Stimulated activated CD8-positive, alpha-beta memory T cell treated with anti-CD3 and anti-CD28 coated beads, Interleukin-2, amount 100 ng/mL, for 1 hour (primary cell): ENCODE measurements at places on chromosomes 7 and 10.

DNA sequence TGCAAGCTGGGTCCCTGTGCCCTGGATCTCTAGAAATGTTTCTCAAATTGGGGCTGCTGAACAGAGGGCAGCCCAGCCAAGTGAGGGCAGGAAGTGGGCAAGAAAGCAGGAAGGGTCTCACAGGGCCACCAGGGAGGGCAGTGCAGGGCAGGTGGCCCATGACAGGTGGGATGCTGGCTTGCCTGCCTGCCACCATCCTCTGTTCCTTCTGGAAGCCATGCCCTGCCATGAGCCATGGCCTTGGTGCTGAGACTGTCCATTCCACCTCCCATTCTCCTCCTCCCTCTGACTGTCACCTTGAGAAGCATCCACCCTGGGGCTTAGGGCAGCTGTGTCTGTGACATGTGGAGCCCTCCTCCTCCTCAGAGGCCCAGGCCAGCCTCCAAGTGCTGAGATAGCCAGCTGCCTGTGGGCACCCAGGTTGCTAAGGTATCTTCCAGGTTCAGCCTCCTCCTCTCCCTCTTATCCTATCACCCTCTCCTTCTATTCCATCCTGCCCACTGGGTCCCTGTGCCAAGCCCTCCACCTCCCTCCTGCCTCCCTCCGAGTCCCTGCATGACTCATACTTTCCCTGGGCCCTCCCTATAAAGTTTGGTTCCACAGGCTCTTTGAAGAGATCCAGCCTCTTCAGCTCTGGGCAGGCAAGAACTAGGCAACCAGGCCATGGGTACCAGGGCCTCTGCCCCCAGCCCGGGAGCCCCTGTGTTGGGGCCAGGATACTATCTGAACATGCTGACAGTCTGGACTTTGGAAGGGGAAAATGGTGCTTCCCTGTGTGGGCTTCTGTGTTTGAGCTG, 1.3 kb downstream of the VSIR start:
- DNase-seq: no peak

DNA sequence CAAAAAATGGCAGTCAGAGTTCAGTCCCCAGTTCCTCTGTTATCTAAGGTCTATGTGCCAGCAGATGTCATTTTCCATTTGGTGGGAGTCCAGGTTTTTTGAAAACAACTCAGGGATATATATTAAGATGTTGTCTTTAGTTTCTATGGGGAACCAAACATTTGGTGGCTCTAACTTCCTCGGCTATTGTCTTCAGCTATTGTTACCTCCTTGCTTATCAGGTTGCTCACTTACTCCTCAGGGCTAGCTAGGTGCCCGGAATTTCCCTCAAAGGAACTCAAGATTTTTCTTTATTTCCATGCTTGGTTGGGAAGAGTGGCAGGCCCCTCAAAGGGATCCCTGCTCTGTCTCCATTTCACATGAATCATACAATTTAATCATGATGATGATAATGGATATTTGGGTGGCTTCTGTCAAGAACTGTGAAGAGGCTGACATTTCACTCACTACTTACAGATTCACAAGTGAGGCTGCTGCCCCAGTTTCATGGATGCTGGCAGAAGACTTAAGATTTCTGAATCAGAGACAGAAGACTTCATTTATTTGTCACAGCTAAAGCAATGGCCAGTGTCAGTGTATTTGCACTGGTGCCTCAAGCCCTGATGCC, 182.8 kb downstream of the PKD1L1 start:
- DNase-seq: no peak

GRCh38 chr7:17242504-17242903, 55.9 kb upstream of the AHR start:
- no peak for DNase-seq

GRCh38 chr10:79391231-79392019, 44.2 kb downstream of the PPIF start:
- no peak for DNase-seq

DNA sequence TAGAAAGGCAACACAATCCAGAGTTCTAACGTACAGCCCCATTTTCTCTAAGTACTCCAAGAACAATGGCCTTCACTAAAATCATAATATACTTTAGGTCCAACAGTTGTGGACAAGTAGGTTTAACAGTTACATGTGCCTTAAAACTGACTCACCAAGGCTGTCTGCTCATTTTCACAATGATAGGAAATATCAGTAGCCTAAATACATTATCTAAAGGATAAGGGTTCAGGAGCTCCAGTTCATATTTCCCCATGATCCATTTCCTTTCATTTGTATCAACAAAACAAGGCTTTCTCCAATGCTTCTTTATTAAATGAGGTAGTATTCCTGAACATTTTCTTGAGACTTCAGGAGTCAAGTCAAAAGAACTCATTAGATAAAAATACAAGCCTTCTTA, 164.0 kb downstream of the SLC25A13 start:
- DNase-seq: no peak

GRCh38 chr7:503575-504111, 16.0 kb downstream of the PDGFA start:
- no peak for DNase-seq

- no peak for DNase-seq
Measured at GRCh38 chr7:155815332-155816191, 3.3 kb upstream of the SHH start.

GRCh38 chr10:118401708-118402193, 59.6 kb upstream of the FAM204A start:
- DNase-seq: no peak

DNA sequence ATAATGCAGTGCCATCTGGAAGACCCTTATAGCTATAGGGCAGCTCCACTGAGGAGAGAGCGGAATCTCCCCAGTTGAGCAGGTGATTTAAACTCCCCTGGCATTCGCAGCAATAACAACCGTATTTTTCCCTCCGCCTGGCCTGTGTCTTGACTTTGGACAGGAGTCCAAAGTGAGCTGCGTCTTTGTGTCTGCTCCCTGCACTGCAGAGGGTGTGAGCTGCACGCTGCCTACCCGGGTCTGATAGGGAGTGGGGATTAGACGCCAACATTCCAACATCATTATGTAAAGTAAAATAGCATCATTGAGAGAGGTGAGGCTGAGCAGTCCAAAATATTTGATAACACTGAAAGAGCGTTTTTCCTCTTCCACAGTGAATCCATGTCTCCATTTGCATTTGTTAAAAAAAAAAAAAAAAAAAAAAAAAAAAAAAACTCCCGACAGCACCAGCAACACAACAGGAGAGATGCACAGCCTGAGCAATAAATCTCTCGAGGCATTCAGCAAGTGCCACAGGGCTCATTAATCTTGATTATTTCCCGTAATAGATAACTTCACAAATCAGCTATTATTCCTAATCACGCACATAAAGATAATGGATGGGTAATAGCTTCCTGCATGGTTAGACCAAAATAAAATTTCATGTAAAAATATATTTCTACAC, 68.6 kb downstream of the CELF2 start:
- DNase-seq: no peak

DNA sequence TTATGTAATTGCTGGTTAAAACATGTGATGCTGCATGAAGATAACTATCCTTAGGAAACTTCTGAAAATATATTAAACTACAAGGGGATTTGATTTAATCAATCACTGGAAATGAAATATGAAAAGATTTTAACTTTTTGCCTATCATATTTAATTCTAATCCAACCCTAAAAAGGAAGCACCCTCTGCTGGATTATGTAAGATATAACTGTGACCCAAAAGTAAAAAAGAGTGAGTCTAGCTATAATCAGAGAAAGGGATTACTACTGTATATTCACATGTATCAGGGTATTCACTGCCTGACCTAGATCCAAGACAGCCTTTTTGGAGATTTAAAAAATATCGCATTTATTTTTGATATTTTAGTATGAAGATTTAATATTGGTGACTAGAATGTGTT, 295.5 kb downstream of the MDFIC start:
- DNase-seq: no peak

DNA sequence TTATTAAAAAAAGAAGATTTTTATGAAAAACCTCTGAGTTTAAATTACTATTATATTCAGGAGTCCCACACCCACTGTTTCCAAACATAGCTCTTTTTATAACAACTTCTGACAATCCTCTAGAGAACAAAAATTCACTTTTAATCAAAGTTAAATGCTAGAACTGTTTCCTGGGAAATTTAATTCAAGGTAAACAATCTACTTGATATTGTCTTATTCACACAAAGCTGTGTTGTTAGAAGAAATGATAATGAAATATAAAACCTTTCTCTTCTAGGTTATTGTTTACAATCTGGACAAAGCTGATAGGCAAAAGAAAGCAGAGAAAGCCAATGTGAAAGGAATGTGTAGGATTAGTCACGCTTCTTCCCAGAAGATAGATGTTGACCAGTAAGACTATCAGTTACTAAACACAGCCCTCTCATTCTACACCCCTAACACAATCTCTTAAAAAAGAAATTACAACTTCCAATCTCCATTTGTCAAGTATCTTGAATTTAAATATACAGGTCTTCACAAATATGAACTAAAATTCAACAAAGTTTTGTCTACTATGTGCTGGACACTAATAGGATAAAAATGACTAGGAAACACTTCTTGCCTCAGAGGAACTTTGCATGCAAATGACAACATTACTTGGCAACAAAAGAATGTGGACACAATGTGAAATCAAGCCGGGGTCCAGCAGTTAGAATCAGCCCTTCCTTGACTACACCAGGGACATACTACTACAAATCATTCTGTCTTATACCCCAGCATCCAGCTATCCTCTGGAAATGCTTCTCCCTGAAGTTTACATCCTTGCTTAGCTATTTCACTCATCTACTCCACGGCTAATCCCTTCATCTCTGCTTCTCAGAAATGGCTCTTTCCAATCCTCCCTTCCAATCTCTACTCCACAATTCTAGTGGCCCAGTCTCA, 123.7 kb downstream of the IMMP2L start:
- DNase-seq: no peak

- DNase-seq: no peak
Measured at GRCh38 chr10:8350250-8350967, 295.9 kb downstream of the GATA3 start.

- DNase-seq: no peak
Measured at GRCh38 chr7:98602755-98603398, 14.2 kb upstream of the NPTX2 start.

DNA sequence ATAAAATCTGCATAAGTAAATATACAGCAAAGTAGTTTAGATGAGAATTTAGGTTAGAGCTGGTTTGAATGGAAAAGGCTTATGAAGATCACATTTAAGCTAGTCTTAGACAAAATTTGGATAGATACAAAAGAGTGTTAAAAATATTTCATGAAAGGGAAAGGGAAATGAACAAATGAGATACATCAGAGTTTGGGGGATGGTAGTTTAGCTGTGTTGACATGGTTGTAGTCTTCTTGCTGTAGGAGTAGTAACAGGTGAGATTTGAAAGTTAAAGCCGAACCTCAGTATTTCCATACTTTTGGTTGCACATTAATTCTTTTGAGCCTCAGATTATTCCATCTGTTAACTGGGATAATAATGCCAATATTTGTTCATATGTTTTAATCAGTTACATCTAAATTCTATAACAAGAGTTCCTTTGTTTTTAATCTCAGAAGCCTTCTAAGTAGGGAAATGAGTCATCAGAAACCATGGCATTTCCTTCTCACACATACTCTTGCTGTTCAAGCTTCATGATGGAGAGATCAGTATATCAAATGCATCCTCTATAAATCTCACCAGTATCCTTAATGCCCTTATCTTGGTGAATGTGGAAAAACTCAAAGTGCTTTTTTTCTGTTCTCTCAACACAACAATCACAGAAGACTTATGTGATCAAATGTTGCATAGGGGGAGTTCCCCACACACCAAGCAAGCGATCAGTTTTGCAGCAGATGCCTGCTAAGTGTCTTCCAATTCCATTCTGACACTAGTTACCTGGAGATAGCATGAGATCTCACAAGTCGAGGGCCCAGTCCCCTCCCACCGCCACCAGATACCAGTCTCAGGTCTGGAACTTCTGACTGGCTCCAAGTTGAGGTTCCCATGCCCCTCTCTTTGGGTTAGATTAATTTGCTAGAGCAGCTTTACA, 84.7 kb downstream of the MAPK8 start:
- DNase-seq: no peak

DNA sequence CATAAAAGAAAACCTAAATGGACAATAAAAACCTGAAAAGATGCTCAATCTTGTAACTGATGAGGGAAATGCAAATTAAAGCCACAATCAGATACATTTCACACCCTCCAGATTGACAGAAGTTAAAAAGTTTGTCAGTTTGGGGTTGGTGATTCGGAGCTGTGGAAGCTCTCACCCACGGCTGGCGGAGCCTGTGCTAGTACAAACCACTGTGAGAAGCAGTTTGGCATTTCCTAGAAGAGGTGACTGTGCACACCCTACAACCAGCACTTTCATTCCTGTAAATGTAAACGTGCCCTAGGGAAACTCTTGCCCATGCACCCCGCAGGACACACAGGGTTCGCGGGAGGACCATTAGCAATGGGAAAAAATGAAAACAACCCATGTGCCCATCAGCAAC, 114.1 kb downstream of the BMS1 start:
- DNase-seq: no peak

- no peak for DNase-seq
Measured at GRCh38 chr7:144027070-144027469, 21.7 kb upstream of the OR2A5 start.

DNA sequence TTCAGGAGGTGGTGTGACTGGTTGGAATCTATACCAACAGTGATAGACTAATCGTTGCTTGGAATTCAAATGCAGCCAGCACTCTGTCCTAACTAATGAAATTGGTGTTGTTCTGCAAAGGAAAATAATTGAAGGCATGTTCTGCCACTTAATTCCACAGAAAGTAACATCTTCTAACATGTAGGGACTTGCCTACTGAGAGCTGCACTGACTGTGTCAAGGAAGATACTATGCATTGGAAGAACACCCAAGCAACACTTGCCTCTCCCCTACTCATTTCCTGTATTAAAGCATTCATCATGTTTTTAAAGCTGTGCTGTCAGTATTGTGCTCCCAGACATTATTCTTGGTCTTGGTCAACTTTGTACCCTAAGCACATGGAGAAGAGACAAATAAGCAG, 2.7 kb upstream of the CYP3A7 start:
- no peak for DNase-seq

- DNase-seq: no peak
Measured at GRCh38 chr7:4288791-4289394, 393.2 kb upstream of the FOXK1 start.

- no peak for DNase-seq
Measured at GRCh38 chr10:121183236-121183635, 332.1 kb downstream of the WDR11 start.
